Activated T-cell treated with anti-CD3 and anti-CD28 coated beads for 1 hour (primary cell): ENCODE measurements at places on chromosomes 13 and 19.

- peak; percentile 44 for DNase-seq
Measured at GRCh38 chr19:38842439-38843174, 7.2 kb downstream of the HNRNPL start.

DNA sequence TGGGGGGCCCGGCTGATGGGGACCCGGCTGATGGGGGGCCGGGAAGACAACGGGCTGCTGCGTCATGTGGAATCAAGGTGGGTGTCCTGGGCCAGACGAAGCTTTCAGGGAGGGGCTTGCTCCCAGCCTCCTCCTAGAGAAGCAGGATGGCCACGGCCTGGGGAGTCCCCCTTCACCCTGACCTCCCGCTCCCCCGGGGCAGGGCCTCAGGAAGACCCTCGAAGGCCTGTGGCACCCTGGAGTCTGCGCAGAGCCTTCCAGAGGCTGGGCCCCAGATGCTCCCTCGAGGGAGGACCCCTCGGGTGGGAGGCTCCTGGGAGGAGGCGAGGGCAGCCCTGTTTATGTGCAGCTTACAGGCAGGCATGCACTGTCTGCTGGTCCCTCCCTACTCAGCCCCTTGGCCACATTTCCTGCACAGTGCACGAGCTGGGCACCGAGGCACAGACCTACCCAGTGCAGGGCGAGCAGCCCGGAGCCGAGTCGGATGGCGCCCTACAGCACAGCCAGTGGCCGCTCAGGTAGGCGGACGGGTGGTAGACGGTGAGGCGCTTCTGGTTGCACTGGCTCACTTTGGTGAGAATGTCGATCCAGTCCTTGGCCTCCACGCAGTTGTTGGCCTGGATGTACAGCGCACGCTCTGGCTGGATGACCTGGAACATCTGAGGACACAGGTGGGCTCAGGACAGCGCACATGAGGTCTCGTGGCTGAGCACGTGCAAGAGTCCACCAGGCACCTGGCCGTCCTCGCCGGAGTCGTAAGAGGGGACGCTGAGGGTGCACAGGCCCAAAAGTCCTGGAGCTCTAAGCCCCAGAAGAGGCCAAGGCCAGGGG lies 22.4 kb upstream of the C13orf46 start:
- DNase-seq, result no peak

DNA sequence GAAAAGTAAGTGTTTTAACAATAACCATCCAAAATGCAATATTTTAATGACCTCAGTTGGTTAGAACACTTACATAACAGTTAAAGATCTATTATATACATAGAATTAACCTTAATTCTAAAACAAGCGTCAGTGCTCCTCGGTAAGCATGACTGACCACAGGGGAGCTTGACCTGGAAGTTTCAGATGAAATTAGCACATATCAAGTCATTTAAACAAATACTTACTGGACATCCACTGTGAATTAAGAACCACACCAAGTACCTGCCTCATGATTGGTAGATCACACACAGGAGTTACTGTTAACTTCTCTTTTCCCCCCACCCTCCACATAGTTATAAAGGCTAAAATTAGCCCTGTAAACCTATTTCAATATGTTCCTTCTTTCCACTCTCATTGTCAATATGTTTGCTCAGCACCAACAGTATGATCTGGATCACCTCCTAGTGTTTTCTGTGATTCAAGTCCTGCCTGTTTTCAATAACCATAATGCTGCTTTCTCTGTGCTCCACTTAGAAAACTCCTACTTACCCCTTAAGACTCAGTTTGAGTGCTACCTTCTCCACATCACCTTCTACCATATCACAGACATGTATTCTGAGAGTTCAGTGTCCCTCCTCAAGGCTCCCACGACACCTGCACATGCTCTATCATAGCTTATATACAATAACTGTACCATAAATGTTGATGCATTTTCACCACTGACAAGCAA lies 209.0 kb downstream of the VWA8 start:
- DNase-seq, result no peak

DNA sequence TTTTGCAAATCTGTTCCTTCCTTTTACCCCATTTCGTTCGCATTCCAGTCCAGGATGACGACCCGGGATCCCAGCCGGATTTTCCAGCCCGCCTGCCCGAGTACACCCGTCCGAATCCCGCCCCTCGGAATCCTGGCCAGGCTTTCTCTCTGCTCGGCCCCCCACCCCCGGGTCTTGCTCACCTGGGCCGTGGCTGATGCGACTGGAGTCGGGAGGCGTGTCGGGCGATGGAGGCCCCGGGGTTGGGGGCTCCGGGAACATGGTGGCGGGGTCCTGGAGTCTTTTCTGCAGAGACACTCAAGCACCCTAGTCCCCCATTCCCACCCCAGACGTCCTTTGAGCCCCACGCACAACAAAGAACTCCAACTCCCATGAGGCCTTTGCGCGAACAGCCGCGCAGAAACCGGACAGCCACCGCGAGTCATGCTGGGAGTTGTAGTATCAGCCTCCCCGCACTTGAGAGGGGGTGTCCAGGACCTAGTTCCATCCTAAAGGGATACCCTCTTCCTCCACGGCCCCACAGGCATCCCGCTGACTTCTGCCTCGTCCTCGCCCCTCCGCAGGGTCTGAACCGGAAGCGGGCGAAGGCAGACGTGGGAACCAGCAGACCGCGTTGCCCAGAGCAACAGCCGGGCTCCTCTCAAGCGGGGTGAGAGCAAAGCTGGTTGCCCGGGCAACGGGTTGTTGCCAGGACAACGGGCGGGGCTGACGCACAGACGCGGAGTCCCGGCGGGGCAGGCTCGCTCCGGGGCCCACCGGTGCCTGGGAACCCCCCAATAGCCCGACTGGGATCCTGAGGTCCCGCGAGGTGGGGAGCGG lies 1.1 kb downstream of the SYT5 start:
- peak; percentile 89 for DNase-seq

DNA sequence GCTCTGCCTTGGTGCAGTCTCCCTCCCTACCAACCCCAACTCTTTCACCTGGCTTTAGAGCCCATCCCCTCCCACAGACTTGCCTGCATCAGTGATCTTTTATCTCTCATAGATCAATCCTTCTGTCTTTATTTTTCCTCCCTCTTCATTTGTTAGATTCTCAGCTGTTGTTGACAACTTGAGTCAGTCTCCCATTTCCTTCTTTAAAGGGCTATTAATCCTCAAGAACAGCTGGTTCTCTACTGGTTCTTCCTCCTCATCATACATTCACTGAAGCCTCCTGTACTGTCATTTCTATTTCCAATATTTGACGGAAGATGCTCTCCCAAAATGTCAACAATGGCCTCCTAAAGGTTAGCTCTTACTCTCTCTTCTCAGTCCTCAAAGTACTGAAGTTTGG lies 408.2 kb downstream of the TBC1D4 start:
- no peak for DNase-seq

- DNase-seq, result no peak
Measured at GRCh38 chr19:47682939-47683338, 30.3 kb upstream of the EHD2 start.

DNA sequence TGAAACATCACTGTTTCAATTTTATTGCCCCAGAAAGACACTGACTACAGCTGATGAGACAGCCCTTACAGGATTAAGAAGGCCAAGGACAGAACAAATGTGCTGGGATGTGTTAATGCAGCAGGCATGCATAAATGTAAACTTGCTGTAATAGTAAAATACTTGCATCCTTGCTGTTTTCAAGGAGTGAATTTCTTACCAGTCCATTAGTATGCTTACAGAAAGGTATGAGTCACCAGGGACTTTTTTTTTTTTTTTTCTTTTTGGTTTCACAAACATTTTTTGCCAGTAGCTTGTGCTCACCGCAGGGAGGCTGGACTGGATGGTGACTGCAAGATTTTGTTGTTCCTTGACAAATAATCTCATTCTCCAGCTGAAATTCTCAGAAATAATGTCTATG lies 55.1 kb downstream of the GPR180 start:
- no peak for DNase-seq

DNA sequence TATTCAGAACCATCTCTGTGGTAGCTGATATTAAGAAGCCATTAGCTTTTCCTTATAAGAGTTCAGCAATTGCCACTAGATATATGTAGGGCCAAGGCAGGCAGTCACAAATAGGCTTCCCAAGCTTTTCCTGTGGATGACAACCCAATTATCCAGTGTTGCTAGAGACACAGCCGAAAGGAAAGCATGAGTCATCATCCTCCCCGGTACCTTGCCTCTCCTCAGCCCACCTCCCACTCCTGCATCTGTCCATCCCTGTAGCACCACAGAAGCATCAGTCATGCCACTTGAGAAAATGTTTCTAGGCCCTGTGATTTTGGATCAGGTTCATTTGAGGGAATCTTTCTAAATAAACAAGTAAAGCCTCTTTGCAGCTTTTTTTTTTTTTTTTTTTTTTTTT lies 204.3 kb downstream of the DNAJC15 start:
- DNase-seq, result no peak

GRCh38 chr13:62193919-62194318 lies 778.3 kb upstream of the PCDH20 start:
- no peak for DNase-seq

DNA sequence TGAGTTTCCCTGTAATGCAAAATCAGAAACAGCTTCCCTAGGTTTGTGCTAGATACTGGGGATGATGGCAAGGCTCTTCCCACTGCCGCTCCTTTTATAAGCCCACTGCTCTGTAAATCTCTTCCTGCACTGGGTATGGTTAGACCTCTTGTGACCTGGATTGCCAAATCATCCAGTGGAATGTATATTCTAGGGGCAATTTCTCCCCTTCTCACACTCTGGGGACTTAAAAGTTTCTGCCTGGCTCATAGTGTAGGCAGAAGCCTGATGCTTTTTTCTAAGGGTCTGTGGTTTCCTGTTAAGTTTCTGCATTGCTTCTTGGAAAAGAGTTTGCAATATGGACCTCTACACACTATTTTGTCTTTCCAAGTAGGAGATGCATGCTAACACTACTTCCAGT lies 1582.0 kb upstream of the PCDH20 start:
- no peak for DNase-seq

DNA sequence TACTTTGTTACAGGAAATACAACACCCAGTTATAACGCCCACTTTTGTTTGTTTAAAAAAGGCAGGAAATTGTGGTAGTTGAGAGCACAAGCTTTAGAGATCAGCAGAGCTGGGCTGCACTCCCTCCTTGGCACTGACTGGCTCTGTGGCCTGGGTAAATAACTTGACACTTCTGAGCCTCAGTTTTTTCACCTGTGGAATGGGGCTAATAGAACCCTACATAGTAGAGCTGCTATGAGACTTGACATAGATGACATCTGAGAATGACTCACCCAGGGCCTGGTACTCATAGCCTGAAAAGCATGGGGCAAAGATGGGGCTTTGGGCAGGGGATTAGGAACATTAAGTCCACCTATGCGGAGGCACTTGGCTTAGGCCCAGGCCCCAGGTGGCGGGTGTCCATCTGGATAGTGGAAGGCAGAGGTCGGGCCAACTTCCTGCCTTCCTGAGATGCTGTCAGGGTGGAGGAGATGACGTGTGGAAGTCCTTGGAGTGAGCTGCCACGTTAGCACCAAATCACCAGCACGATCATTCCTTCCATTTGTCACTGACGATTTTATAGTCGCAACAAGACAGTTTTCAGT lies 159.1 kb downstream of the KATNAL1 start:
- no peak for DNase-seq

GRCh38 chr19:7980168-7980567 lies 25.3 kb downstream of the ELAVL1 start:
- no peak for DNase-seq

DNA sequence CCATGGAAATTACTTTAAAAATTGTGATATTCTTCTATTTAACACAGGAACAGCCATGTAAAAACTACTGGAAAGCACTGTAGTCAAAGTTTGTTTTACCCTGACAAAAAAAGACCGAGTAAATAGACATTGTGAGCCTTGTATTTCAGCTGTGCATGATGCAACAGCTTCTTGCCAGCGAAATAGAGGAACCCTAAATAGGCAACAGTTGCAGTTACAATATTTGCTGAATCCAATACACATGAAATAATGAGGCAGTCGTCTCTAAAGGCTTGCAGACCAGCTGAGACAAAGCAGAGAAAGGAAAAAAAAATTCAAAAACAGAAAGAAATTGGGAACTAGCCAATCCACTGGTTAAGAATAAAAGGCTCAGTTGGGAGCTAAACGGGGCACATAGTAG lies 1001.1 kb downstream of the OLFM4 start:
- no peak for DNase-seq

GRCh38 chr19:30320916-30321315 lies 51.3 kb upstream of the ZNF536 start:
- DNase-seq, result no peak

GRCh38 chr13:105642511-105642958 lies 892.9 kb downstream of the EFNB2 start:
- DNase-seq, result no peak

GRCh38 chr13:106570299-106570852 lies 2.4 kb upstream of the ARGLU1 start:
- peak; percentile 50 for DNase-seq

- no peak for DNase-seq
Measured at GRCh38 chr19:7863971-7864689, 10.1 kb downstream of the PRR36 start.

DNA sequence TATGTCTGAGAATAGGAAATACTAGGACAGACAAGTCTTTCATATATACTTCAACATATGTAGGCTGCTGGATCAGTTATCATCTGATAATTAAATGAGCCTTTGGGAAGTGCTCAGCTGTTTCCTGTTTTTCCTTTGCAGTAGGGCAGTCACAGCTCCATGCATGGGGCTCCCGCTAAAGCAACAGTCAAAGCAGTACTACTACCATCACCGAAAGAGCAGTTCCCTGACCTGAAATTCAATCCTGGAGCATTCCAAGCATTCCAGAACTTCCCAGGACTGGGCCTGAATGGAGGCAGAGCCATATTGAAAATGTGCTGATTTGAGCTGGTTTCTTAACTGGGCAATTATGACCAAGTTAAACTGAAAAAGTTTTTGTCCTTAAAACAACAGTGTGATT lies 20.5 kb downstream of the MICU2 start:
- DNase-seq, result no peak
